ENCODE measurements at places on chromosomes 7 and 10.

- DNase-seq = no peak
Measured at GRCh38 chr7:13111230-13111629, 423.8 kb downstream of the ARL4A start.

DNA sequence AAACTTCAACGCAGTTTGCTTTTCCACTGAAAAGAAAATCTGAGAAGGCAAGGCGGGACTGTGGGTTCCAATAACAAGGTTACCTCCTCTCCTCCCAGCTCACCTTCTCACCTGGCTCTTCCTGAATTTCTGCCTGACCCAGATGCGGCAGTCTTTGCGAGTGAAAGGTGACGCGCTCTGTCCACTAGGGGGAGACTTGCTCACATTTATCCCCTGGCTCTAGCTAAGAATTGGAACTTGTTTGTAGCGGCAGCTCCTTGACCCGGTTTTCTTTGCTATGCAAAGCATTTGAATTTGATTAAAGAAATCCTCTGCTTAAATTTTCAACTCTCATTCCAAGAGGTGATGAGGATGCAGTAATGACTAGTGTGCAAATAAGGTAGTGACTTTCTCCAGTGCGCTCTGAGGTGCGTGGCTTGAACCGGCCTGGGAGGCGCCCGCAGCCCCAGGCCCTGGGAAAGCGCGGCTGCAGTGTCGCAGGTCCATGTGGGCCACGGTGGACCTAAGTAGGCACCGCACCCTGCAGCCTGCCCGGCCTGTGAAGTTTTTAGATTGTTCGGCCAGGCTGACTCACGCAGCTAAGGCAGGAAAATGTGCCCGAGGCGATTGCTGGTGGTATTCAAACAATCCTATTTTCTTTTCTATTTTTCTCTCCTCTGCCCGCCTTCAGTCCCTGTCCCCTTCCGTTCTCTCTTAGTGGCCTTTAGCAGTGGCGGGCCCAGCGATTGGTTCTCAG, 336.9 kb upstream of the NPSR1 start:
- DNase-seq = no peak

- no peak for DNase-seq
Measured at GRCh38 chr7:103894656-103895596, 94.5 kb downstream of the RELN start.

DNA sequence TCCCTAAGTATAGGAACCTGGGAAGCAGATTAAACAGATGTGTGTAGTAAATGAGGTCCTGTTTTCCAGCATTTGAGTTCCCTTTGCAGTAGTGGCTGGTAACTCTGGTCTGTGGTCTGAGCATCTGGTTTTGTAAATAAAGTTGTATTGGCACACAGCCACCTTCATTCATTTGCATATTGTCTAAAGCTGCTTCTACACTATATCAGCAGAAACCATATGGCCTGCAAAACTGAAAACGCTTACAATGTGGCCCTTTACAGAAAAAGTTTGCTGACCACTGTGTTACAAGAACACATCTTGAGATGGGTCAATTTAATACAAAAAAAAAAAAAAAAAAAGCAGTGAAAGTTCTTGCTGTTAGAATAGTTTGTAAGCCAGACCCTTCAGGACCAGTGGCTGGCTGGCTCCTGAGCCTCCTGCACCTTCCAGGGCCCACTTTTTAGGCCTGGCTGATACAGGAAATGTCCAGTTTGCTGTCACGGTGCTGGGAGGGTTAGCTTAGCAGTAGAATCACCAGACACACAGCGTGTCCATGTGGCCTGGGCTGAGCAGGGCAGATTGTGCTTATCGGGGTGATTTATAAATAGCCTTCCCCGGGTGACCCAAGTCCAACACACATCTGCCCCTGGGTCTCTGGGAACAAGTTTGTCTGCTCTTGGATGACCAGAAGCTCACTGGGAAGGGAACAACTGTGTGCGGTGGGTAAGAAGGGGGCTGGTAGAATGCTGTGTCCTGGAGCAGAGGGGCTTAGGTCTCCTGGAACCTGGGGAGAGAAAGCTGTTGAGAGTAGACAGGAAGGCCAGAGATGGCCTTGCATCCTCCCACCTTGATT, 1.4 kb downstream of the C10orf71 start:
- DNase-seq = no peak

- DNase-seq = no peak
Measured at GRCh38 chr7:119935418-119936025, 337.5 kb upstream of the KCND2 start.

DNA sequence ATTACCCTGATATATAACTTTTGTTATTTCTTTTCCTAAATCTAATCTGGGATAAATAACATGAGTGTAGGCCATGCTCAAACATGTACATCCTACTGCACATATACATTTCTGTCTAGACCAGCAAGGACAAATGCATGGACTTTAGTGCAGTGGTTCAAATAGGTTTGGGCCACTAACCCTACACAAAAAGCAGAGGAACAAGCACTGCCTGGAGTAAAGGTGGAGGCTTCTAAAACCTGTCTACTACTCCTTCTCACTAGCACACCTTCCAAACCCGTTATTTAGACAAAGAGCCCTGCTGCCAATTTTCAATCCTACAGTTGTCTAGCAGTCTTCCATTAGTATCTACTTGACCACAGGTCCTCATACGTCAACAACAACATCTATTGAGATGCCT, 34.8 kb downstream of the SGCE start:
- no peak for DNase-seq

DNA sequence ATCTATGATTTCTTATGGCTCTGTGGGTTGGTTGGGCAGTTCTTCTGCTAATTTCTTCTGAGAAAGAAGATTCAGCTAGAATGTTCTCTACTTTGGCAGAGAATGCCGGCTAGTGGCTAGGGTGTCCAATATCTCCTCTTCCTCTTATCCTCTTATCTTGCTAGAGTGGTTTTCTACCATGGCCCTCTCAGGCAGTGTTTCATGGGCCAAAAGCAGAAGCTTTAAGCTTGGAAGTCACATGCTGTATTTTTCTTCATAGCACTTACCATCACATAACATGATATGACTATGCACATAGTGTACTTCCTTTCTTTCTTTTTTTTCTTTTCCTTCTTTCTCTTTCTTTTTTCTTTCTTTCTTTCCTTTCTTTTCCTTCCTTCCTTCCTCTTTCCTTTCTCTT, 140.0 kb downstream of the ITGB8 start:
- DNase-seq = no peak

- no peak for DNase-seq
Measured at GRCh38 chr7:127673902-127674301, 21.9 kb downstream of the SND1 start.

- no peak for DNase-seq
Measured at GRCh38 chr10:112790921-112791320, 159.1 kb upstream of the TCF7L2 start.

DNA sequence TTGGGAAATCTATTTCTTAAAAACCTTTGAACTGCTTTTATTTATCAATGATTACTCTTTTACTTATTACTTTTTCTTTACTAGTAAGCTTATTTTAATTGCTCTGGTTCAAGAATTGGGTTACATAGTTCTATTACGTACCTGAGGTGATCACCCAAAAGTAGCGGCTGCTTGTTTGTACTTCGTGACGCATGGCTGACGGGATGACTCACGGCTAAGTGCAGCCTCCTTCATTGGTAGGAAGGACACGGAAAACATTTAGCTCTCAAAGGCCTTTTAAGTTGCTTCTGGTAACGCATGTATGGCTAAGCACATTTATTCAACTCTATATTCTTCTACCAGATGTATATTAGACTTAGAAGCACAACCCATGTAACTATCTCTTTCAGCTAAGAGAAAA, 285.8 kb upstream of the SP4 start:
- DNase-seq = no peak

DNA sequence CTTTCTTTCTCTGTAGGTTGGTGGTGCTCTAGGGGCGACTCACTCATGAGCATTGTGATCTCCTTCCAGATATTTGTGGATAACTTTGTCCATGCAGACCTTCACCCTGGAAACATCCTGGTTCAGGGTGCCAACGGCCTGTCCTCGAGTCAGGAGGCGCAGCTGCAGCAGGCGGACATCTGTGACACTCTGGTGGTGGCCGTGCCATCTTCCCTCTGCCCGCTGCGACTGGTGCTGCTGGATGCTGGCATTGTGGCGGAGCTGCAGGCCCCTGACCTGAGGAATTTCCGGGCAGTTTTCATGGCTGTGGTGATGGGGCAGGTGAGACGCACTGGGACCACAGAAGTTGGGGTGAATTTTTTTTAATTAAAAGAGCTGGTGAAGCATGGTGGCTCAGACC, 9.6 kb upstream of the NDUFB2 start:
- DNase-seq = no peak

GRCh38 chr10:68735119-68735518, 14.1 kb downstream of the CCAR1 start:
- no peak for DNase-seq

- DNase-seq = no peak
Measured at GRCh38 chr10:71725998-71726579, 6.5 kb upstream of the C10orf105 start.

DNA sequence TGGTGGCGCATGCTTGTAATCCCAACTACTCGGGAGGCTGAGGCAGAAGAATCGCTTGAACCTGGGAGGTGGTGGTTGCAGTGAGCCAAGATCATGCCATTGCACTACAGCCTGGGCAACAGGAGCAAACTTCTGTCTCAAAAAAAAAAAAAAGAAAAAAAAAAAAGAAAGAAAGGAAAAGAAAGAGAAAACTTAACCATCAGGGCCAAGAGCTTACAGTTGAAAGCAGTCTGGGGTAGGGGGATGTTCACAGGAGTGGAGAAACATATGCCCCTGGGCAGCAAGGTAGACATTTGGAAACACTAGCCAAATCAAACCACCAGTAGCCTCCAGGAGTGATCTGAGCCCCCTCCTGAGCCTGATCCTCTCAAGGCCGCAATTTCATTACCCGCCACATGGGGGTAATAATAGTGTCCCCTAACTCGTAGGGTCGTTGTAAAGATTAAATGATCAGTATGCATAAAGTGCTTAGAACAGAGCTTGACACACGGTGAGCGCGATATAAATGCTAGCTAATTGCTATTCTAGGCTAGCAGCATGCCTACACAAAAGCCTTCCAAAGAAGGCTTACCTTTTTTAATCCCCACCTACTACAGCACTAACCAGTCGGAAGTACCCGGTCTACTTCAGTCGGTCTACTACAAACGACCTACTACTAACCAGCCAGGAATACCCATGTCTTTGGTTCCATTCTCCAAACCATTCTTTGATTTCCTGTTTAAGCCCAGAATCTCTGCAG, 274.3 kb upstream of the NEBL start:
- no peak for DNase-seq

DNA sequence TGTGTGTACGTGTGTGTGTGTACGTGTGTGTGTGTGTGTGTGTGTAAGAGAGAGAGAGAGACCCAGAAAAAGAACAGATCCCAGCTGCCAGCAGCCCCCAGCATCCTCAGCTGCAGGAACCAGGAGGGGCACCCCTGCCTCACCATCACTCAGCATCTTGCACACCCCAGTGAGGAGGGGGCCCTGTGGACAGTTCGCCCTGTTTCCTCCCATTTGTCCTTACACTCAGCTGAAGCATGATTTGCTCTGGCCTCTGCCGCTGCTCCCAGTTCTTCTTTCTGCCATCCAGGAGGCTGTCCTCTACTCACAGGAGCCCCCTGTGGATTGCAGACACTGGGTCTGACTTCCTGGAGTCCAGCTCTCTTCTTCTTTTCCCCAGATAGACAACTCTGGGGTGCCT, 9.7 kb downstream of the GPR26 start:
- DNase-seq = no peak

- DNase-seq = no peak
Measured at GRCh38 chr7:157297185-157297584, 39.6 kb upstream of the DNAJB6 start.

GRCh38 chr10:126321440-126321839, 66.8 kb downstream of the ADAM12 start:
- no peak for DNase-seq

GRCh38 chr7:51010534-51010933, 227.8 kb upstream of the GRB10 start:
- DNase-seq = no peak

DNA sequence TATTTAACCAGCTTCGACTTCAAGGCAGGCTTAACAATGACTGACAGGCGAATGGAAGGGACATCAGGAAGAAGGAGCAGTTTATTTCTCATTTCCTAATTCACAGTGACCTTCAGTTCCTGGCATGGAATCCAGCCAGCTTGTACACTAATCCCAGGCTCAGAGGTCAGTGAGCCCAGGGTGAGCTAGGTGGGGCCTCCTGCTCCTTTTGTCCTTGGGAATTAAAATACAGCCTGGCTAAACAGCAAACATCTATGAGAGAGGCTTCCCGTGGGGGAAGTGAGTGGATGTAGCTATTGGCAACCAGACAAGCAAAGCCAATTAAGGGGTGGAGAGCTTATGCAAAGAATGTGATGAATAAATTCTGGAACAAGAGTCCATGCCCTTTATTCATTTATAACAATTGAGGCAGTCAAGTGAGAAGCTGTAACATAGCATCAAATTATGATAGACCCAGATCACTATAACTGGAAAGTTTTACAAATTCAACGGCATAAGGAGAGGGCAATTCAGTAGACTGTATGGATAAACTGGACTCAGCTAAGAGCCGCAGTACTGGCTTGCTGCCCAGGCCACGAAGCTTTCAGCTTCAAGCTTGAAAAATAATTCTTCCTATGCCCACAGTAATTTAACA, 57.1 kb downstream of the STK17A start:
- DNase-seq = no peak

- DNase-seq = no peak
Measured at GRCh38 chr7:26105236-26105635, 46.8 kb upstream of the NFE2L3 start.

- no peak for DNase-seq
Measured at GRCh38 chr10:11795101-11795920, 27.8 kb upstream of the PROSER2 start.
